H4 (cell line): ENCODE measurements at places on chromosomes 7 and 10.

- no peak for DNase-seq
These were observed 405.0 kb downstream of the ADRA2A start for GRCh38 chr10:111481866-111482265.

DNA sequence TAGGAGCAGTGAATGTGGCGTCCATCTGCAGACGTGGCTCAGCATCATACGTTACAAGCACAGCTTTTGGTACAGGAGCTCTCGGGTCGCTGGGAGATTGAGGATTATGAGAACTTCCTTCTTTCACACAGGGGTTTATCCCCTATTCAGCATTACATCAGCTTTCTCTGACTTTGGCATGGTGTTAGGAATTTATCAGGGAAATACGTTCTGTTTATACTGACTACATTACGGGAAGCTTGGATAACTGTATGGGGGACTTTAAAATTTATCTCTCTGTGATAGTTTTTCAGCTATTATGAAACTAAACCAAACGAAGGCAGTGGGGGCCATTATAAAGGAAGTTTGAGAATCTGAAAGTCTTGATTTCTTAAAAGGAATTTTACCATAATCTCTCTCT is 110.1 kb upstream of the INSYN2A start:
- no peak for DNase-seq

GRCh38 chr7:138386821-138387220 is 73.2 kb upstream of the TRIM24 start:
- no peak for DNase-seq

DNA sequence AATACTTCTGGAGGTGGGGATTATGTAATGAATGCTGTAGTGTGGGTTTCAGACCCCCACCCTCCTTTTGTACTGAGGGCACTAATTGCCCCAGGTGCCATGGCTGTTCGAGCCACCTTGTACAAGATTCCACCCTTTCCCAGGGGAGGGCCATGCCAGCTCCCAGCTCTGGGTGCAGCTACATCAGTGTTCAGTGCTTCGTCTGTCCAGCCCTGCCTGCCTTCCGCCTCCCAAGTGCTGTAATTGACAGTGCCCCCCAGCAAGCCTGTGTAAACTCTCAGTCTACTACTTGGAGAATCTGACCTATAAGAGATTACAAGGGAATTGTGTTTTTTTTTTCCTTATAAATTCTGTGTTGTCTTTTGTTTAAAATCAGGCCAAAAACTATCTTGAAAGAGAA is 33.0 kb downstream of the GTF2I start:
- DNase-seq = no peak

DNA sequence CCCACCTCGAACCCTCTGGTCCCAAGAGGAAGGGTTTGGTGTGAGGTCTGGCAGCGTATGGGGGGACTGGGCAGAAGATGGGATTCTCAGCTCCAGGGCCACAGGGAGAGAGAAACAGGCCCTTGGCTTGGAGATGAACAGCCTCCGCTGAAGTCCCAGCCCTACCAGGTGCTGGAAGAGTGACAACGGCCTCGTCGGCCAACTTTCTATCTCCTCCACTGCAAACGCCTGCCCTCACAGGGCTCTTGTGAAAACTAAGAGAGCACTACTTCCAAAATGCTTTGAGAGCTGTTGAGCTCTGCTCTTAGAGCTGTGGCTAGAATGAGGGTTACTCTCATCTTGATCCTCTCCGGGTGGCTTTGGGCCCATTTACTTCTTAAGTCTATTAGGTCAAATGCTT is 63.5 kb downstream of the AFAP1L2 start:
- DNase-seq = no peak

- no peak for DNase-seq
These were observed 77.0 kb upstream of the GPR158 start for GRCh38 chr10:25097669-25098411.

DNA sequence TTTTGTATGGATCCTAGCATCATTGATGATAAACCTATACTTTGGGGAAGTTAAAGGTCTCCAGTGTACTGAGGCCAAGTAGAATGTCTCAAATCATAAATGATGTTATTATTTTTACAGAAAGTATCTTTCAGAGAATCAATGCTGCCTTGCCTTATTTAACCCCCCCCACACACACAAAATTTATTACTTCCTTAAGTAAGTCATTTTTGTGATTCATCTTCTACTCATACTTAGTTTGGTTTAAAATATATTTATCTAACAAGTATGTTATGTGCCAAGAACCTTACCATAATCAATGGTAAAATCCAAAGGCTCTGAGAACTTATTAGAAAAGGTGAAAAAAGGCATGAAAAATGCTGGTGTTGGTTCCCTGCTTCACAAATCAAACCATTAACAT is 18.8 kb upstream of the CLDN12 start:
- no peak for DNase-seq

DNA sequence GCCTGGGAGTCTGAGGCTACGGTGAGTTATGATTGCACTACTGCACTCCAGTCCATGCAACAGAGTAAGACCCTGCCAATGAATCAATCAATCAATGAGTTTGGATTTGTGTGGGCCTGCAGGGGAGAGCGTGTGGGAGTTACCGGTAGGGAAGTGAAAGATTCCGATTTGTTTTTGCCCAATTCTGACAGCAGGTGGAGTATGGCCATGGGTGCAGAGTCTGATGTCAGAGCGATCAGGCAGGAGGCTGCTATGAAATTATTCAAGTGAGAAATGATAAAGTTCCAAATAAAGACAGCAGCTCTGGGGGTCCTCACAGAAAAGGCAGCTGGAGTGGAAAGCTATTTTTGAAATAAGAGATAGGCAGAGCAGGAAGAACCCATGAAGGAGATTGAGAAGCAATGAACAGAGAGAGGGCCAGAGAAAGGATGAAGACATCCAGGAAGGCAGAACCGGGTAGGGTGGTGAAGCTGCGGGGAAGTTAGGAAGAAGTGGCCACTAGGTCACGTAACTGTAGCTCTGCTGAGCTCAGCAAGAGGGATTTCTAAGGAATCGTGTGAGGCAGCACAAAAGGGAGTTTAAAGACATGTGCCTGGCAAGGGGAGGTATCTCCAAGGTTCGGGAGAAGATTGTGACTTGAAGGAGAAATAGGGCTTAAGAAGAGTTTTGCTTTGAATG is 93.7 kb upstream of the NMT2 start:
- DNase-seq = no peak

DNA sequence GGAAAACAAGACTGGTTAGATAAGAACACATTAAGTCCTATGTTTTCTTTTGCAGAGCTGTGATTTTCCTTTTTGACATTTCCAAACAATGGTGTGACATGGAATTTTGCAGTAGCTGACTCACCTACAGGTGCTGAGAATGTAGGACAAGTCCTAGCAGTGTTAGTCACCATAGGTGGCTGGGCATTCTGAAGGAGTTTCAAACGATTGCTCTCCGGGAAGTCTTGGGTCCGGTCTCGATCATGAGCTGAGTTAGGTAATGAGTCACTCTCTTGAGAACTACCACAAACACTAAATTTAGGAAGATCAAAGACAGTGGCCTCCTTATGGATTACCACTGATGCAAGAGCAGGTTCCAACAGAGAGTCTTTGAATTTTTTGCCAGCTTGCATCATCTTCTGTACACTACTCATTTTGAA is 3.6 kb downstream of the FIGNL1 start:
- peak; percentile 87 for DNase-seq

DNA sequence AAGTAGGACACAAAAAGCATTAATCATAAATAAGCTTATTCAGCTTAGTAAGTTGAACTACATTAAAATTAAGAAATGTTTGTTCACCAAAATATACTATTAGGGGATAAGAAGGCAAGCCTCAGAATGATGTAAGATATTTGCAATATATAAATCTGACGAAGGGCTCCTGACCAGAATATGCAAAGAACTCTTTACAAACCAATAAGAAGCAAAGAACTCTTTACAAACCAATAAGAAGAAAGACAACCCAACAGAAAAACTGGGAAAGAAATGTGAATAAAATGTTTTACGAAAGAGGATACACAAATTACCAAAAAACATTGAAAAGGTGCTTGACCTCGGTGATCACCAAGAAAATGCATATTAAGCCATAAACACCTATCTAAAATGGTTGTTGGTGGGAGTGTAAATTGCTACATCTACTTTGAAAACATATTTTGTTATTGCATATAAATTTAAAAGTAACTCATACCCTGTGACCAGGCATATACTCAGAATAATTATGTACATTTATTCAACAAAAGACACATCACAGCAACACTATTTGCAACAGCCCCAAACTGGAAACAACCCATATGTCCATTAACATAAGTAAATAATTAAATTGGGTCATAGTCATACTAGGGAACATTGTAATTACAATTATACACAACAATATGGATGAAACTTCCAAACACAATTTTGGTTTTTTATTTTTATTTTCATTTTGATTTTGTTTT is 83.3 kb upstream of the CTBP2 start:
- no peak for DNase-seq

DNA sequence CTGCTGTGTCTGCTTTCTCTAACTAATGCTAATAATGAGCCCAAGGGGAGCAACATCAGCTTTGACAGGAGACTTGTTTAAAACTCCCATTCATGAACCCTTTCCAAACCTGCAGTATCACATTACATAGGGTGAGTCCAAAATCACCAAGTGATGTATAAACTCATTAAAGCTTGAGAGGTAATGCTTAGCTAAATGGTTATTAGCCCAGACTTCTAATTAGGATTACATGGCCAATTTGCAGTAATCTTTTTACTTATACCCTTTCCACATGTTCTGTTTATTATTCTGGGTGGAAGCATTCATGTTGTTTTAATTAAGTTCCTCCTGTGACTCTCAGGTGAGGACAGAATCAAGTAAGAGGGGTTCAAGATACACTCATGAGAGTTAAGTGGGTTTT is 17.5 kb downstream of the ZNF138 start:
- DNase-seq = no peak

DNA sequence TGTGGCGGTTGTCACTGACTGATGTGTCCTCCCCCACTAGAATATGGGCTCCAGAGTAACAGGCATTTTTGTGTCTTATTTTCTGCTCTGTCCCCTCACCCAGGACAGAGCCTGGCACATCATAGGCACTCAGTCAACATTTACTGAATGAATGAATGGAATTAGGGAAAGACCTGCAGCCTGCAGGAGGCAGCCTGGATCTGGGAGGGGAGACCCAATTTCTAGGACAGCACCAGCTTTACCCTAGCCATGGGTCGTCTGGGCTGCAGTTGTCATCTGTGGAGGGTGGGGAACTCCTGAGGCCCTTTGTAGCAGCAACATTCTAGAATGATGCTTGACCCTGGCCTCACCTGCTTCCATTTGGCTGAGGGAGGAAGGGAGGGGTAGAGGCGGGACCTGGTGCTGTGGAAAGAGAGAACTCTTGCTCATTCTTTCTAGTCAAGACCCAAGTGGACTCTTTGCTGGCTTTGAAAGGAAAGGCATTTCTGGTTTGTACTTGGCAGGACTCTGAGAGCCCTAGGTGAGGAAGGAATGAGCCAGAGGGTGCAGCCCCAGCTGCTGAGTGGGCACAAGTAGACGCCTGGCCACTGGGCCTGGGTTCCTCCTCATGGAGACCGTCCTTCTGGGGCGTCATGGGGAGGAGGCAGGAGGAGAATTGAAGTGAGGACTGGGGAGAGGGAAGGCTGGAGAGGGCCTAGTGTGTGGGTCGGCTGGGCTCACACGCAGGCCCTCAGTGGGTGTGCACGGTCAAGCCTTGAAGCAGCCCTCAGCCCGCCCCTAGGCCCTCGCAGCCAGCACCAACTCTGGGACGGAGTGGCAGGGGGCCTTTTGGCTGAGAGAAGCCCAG is 8.9 kb downstream of the FGF8 start:
- no peak for DNase-seq

GRCh38 chr7:30598121-30598876 is 3.6 kb downstream of the GARS1 start:
- DNase-seq = no peak

DNA sequence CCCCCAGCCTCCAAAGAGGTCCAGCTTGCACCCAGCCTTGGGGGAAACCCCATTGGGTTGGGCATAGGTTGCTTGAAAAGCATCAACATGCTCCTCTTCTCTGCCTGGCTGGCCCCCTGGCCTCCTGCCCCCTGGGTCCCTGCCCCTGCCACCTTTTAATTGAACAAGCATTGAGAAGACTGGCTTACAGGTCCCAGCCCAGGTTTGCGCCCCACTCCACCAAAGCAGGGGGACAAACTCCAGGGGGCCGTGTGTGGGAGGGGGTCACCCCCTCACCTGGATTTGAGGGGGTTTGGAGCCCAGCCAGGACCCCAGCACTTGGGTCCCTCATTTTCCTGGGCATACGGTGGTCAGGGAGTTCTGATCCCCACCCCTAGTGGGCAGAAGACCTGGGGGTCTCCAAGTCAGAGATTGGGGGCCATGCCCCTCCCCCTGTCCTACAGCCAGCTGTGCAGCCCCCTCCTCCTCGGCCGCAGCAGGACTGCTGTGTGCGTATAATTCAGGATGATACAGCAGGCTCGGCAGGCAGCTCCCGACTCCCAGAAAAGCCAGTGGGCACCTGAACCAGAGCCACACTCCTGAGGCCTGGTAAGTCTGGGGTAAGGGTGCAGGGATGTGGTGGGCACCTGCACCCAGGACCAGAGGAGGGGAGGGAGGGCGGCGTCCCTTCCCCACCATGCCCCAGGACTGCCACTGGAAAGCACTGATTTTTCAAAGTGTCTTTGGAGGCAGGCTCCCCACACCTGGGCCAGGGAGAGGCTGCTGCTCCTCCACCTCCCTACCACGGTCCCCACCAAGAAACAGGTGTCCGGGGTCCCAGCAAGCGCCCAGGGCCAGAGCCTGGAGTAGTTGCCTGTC is 1.7 kb downstream of the ELFN1 start:
- DNase-seq = no peak

- no peak for DNase-seq
These were observed 24.1 kb upstream of the TRIM8 start for GRCh38 chr10:102620138-102620590.

GRCh38 chr7:133255486-133255885 is 2.6 kb downstream of the EXOC4 start:
- DNase-seq = no peak

- no peak for DNase-seq
These were observed 24.9 kb upstream of the GSAP start for GRCh38 chr7:77441046-77441445.
